ENCODE measurements at places on chromosomes 4 and X.

DNA sequence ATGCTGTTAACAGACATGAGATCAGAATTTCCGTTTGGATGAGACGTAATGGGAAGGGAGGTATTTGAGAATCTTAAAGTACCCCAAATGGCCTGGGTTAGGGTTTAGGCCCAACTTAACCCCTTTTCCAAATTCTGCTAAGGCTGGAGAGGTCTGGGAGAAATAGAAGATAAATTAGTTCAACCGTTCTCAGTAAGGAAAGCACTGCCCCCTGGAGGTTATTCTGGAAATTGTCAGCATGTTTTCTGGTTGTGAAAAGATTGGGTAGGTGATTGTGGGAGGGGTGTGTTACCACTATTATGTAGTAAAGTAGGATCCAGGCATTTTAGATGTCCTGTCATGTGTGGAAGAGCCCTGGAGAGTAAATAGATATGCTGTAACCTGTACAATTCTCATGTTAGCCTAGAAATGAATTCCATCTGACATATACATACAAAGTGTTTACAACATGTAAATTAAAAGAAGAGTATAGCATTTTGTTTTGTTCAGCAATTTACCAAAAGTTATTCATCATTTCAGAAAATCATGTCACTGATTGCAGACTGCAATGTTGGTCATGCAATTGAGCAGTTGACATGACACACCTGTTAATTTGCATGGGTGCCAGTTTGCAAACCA, 26.8 kb upstream of the GRXCR1 start:
- peak; percentile 14 for DNase-seq

- DNase-seq = peak; percentile 12
These were observed 113.3 kb downstream of the ELOVL6 start for GRCh38 chr4:110085131-110085530.

GRCh38 chrX:67692246-67692645, 148.4 kb downstream of the AR start:
- no peak for DNase-seq

DNA sequence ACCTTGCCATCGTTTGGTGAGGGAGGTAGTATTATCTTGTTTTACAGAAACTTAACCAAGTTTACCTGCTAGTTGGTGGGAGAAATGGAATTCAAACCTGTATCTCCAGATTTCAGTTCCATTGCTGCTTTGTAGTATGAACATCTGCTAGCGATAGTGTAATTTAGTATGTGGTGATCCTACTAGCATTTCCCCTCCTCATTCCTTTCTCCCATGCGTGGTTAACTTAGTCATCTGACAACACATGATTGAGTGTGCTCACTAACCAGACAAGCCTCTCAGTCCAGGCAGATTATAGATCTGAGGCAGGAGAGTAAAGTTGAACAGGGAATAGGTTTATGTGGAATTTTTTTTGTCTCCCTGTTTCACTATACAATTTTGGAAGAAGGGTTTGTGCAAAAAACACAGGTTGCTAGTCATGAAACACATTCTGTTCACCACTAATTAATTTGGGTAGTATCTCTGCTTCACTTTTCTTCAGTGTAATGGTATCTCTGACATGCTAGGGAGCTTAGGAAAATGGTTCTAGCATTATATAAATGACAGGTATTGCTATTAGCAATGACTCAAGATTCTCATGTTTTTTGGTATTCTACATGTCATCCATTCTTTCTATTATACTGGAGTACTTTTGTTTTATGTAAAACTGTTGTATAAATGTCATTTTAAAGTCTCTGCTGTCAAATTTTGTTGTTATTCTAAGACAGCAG, 21.7 kb downstream of the RBPJ start:
- no peak for DNase-seq

- DNase-seq = peak; percentile 55
These were observed 20.4 kb upstream of the FRMPD3 start for GRCh38 chrX:107429090-107429489.

GRCh38 chr4:12701384-12701783, 782.8 kb downstream of the RAB28 start:
- DNase-seq = no peak

- no peak for DNase-seq
These were observed 1.7 kb downstream of the MUC7 start for GRCh38 chr4:70473679-70474078.

DNA sequence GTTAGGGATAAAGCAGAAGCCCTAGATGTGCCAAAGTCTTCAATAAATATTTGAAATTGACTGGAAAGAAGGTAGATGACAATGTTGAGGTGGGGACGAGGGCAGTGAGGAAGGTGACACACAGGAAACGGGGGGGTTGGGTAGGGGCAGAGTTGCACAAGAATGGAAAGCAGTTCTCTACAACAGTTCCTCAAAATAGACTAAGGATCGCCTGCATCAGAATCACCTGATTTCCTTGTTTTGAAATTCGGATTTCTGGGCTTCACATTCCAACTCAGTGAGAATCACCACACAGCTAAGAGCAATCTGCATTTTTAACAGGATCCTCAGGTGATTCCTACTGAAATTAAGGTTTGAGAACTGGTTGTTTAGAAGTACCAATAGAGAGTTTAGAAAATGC, 70.6 kb downstream of the ARFIP1 start:
- peak; percentile 28 for DNase-seq

DNA sequence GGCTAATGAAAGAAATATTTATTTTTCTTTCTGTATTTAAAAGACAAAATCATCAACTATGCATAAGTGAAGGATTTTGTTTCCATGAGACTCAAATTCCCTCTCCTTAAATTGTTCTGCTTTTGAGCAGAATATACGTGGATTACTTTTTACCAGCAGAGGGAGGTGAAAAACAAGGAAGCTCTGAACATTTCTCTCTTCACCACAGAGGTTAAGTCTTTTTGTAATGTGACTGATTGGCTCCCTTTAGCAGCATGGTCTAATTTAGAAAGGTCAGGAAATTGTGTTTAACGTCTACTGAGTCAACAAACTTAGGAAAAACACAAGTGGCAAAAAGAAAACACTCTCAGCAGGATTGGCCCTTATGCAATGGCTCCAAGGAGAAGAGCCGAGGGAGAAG, 55.1 kb upstream of the F9 start:
- no peak for DNase-seq

DNA sequence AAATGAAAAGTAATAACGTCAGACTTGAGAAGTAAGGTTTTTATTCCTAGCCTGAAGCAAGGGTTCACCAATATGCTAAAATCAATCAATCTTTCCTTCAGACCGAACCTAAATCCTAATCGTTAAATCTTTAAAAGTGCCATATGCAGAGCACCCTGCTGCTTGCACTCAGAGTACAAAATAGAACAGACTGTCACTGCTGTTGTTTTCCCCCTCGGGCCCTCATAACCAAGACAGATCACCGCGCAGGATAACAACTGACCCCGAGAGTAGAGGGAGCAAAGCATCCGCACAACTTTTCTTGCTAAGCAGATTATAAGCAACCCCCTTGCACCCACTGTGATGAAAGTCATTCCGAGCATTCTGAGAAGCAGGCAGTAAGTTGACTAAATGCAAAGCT, 550.9 kb upstream of the NDST4 start:
- no peak for DNase-seq

GRCh38 chr4:139763205-139763604, 97.6 kb downstream of the MGST2 start:
- no peak for DNase-seq

- DNase-seq = no peak
These were observed 139.1 kb downstream of the KDR start for GRCh38 chr4:54986095-54986846.

- no peak for DNase-seq
These were observed 5.1 kb downstream of the MED28 start for GRCh38 chr4:17619416-17620105.

DNA sequence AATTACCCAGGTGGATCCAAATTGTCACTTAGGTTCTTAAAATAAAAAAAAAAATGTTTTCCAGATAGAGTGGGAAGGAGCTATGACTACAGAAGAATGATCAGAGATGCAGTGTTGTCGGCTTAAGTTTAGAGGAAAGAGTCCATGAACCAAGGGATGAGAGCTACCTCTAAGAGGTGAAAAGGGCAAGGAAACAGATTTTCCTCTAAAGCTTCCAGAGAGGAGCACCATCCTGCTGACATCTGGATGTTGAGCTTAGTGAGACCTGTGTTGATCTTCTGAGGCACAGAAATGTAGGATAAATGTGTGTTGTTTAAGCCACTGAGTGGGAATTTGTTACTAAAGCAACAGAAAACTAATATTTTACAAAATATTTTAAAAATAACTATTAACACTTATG, 498.7 kb downstream of the SPOCK3 start:
- DNase-seq = no peak

DNA sequence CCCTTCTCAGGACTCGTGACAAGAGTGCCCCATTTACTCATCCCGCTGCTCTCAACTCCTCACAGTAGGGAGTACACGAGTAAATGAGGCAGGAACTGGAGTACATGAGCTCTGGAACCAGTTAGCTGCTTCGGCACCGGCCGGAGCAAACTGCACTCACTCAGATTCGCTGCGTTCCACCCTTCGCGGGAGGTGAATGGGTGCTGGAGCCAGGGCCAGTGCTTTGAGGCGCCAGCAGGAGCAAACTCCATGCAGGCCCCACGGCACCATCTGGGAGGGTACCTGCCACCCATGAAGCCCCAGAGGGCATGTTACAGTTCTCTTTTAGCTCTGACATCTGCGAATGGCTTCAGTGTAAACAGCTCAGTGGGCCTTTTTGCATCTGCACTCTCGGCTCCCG, 315.5 kb upstream of the GK2 start:
- no peak for DNase-seq

DNA sequence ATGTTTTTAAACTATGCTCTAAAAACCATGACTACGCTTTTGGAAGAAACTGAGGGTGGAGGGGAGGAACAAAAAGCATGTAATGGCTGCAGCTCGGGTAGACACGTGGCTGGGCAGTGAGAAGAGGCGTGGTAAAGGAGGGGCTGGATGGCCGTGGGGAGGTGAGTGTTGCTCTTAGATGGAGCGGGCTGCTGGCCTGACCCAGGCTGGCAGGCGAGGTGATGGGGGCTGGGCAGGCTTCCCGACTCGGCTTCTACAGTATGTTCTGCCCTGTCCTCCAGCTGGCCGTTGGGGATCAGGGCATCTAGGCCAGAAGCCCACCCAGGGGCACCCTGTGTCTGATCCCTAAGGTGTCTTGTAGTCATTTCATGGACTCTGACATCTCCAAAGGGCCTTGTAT, 60.7 kb downstream of the EFHC2 start:
- DNase-seq = no peak

DNA sequence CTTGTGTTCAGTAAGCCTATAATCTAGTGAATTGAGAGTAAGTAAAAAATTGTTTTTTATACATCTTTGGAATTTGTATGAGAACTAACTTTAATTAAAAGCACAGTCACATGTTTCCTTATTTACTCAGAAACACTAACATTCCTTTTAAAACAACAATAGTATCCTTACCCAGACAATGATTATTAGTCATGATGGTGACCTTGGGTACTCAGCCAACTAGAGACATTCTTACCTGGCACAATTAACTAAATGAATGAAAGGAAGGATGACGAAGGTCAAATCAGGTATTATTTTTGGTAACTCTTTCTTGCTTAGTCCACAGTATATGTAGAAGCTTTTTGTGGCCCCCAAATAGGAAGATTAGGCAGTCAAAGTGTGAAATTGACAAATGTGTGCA, 901.0 kb downstream of the FAT4 start:
- DNase-seq = no peak

DNA sequence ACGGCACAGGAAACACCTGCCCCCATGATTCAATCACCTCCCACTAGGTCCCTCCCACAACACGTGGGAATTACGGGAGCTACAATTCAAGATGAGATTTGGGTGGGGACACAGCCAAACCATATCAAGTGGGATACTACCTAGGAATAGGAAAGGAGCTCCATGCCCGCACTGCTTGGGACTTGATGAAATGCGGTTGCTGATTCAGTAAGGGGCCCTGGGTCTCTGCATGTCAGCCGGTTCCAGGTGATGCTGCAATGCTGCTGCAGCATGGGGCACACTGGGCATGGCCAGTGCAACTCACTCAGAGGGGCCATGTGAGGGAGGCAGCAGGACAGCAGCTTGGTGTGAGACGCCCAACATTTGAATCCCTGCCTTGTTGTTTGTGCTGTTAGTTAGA, 34.0 kb upstream of the MSX1 start:
- DNase-seq = no peak

GRCh38 chrX:105191878-105192277, 28.6 kb downstream of the TEX13A start:
- no peak for DNase-seq

- no peak for DNase-seq
These were observed 640.6 kb downstream of the PCDH7 start for GRCh38 chr4:31360786-31361185.

GRCh38 chr4:149784018-149784417, 31.6 kb downstream of the IQCM start:
- no peak for DNase-seq

- no peak for DNase-seq
These were observed 277.7 kb downstream of the NR3C2 start for GRCh38 chr4:148164557-148164956.

DNA sequence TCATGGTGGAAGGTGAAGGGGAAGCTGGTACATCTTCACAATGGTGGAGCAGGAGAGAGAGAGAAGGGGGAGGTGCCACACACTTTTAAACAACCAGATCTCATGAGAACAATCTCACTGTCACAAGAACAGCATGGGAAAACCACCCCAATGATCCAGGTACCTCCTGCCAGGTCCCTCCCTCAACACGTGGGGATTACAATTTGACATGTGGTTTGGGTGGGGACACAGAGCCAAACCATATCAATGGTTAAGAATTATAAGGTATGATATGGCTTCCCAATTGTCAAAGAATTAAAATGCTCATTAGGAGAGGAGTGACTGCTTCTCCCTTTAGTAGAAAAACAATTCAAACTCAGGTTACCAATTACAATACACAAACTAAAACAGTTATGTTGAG, 143.3 kb downstream of the PDLIM5 start:
- no peak for DNase-seq

- no peak for DNase-seq
These were observed 121.8 kb downstream of the SPCS3 start for GRCh38 chr4:176441594-176441993.

GRCh38 chr4:119810001-119810400, 181.4 kb upstream of the PDE5A start:
- DNase-seq = no peak

- no peak for DNase-seq
These were observed 56.4 kb downstream of the DCX start for GRCh38 chrX:111355523-111356115.

GRCh38 chrX:133175605-133176004, 42.5 kb downstream of the TFDP3 start:
- no peak for DNase-seq

Data from CD4-positive, alpha-beta T cell (primary cell).